ENCODE measurements at places on chromosomes 12 and 14.
A peak's percentile ranks its signal among the peaks of the same experiment; 100 is the strongest.

DNA sequence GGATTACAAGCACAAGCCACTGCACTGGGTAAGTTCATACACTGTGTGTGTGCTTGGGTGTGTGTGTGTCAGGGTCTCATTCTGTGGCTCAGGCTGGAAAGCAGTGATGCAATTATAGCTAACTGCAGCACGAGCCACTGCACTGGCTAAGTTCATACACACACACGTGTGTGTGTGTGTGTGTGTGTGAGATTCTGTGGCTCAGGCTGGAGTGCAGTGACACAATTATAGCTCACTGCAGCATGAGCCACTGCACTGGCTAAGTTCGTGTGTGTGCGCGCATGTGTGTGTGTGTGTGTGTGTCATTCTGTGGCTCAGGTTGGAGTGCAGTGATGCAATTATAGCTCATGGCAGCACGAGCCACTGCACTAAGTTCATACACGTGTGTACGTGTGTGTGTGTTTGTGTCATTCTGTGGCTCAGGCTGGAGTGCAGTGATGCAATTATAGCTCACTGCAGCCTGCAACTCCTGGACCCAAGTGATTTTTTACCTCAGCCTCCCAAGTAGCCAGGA is 85.4 kb downstream of the HECTD1 start:
- peak; percentile 24 for DNase-seq

DNA sequence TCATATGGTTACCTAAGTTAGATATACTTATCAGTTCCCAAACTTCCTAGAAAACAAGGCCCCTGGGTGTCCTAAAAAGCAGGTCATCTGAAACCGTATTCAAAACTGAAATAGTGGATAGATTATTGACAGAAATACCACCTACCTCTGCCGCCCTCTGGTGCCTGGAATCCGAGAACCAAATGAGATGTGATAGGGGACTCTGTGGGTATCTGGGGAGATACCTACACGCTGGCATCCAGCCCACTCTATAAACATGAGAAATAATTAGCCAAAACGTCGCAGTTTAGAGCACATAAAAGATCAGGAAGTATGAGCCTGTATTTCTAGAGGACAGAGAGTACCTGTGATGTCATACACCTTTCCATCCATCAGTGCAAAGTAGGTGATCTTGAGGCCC is 4.4 kb downstream of the ORMDL2 start:
- no peak for DNase-seq

GRCh38 chr12:70482764-70483163 is 116.7 kb downstream of the KCNMB4 start:
- no peak for DNase-seq

DNA sequence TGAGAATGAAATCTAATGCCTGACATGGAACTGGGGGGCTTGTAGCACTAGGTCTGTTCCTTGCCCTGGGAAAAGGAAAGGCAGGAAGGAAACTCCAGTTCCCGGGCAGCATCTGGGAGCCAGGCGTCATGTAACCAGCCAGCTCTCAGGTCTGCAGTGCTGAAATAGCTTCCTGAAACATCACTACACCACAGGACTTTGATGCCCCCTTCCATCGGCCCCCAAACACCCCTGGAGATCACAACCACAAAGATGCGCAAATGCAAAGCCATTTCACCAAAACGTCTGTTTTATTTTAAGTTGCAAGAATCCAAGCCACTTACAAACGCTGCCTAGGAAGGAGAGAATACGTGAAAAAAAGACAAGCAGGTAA is 40.9 kb downstream of the KCTD10 start:
- no peak for DNase-seq

DNA sequence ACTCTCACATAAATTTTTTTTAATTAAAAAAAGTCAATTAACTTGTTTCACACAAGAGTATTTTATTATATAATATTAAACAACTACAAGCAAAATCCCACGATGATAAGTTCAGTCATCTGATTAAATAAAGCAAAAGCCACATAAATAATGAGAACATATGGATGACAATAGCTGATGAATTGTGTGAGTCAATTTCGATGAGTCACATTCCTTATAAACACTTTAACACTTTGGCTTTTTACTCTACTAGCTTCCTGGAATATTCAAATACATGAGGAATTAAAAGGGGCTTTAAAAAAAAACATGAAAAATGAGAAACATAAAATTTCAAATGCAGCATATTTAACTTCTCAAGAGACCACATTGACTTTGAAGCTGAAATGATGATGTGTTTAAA is 95.3 kb downstream of the BCAT1 start:
- DNase-seq, result peak; percentile 59

DNA sequence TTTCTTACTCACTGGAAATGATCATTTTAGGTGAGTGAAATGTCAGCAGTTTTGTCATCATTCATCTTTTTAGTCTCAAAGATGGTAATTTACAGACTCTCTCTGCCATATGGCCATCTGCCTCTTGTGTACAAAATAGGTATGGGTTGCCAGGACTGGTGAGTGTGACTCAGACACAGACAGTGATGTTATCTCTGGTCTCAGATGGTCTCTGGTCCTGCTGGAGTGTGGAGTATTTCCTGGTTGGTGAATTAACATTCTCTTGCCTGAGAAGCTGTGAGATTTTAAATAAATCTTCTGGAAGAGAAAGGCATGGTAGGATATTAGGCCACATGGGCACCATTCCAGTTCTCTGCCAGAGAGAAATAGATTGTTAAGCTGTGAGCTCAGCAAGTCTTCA is 207.0 kb downstream of the ATP23 start:
- DNase-seq, result peak; percentile 53

- DNase-seq, result no peak
These were observed 69.4 kb upstream of the NAV3 start for GRCh38 chr12:77761286-77761685.

DNA sequence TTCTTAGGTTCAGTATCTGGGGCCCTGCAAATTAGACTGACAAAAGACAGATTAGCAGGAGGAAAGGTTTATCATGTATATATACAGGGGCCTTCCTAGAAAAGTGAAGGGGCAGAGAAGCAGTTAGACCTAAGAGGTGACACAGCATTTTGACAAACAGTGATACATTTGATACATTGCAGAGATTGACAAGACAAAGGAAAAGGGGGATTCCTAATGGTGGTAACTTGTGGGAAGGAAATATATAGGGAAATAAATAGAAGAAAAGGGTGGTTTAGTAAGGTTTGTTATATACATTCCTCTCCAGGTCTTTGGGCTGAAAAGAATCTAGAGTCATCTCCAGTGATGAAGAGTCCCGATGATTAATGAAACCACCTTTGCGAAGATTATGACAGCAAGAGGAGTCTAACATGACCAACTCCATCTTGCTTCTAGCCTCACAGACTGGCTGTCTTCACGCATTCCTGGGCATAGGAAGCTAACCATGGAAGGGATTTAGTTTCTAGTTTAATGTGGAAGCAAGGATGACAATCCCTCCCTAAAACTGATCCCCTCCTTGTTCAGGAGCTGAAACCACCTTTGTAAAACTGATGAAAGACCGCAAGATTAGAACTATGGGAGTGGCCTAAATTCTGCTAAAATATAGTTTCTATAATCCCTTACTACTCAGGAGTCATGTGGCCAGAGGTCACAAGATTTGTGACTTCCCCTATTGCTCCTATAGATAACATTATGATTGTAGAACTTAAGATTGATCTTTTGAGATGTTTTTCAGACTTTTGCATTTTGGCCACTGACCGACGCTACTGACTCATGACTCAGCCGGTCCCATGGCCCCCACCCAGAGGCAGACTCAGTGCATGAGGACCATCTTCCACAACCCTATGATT is 31.1 kb upstream of the CPM start:
- no peak for DNase-seq

- no peak for DNase-seq
These were observed 18.9 kb downstream of the PPP2R5C start for GRCh38 chr14:101780390-101780789.

DNA sequence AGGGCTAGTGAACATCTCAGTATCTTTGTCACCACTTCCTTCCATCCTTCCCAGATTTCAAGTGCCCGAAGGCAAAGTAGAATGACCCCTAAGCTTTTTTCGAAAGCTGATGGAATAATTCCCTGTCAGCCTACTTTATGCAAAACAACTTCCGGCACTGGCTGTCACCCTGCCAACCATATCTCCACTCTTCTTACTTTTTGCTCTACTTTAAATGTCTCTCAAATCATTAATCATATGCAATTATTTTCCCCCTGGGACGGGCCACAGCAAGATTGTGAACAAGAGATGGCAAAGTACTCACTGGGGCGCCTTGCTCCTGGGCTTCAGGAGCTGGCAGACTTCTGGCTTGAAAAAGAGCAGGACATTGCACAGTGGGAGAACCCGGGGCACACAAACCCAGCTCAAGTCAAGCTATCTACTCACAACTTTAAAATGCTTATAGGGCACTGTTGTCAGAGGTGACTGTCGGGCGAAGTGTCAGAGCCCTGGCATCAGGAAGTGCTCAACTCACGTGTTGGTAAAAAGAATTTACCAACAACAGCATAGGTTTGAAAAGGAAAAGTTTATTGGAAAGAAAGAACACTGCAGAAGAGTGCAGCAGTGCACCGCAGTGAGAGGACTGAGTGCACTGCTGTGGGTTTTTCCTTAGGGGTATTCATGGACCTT is 373.5 kb downstream of the PAWR start:
- DNase-seq, result no peak

DNA sequence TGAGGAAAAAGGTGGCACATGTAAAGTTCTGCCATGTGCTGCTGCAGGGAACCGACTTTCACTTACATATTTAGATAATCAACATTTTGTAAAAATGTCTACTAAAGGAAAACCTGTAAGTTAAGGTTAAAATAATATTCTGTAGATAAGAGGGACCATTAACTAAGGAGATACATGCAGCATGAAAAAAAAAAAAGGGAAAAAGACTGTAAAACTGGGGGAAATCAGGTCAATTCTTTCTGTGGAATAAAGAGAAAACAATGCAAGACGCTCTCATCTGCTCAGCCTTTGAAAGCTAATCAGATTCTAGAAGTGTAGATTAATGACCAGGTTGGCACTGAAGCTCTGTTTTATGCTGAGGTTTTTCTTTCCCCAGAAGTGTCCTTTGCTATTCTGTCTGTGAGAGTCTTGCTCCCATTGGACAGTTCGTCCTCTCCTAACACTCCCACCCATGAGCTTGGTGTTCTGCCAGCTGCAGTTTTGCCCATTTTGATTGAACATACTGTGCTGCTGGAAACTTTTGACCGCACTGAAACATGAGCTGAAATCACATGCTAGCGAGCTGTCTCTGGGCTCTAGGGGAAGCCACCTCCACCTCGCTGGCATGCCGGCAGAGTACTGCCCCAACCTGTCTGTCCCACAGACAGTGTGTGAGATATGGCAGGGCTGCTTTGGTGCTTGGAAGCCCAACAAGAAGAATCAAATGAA is 39.7 kb downstream of the PPTC7 start:
- DNase-seq, result peak; percentile 95

- peak; percentile 36 for DNase-seq
These were observed 292.0 kb downstream of the RPAP3 start for GRCh38 chr12:47413806-47414205.

- no peak for DNase-seq
These were observed 4.3 kb upstream of the DLK1 start for GRCh38 chr14:100722367-100722766.

DNA sequence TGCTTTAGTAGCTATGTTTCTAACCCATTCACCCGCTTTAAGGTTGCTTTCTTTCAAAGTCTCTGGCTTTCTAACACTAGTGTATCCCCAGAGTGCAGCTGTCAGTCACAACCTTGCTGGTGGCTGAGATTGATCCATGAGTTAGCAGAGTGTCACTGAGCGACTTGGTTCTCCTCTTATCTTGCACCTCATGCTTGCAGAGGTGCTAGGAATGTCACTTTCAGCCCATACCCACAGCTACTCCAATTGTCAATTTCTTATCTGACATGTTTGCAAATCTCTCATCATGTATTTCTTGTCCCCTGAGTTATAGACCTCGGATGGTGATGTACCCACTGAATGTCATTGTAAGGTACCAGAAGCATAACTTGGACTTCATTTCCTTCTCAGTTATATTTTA is 1110.2 kb downstream of the GALC start:
- no peak for DNase-seq
